ENCODE measurements at places on chromosomes 7 and 10. TPM values are rescaled to one million over a fixed set of nuclear protein-coding genes. Genes with fewer than 3 reads are reported as not detected.

GRCh38 chr7:15851201-15851600, 164.7 kb upstream of the MEOX2 start:
- DNase-seq, result no peak

DNA sequence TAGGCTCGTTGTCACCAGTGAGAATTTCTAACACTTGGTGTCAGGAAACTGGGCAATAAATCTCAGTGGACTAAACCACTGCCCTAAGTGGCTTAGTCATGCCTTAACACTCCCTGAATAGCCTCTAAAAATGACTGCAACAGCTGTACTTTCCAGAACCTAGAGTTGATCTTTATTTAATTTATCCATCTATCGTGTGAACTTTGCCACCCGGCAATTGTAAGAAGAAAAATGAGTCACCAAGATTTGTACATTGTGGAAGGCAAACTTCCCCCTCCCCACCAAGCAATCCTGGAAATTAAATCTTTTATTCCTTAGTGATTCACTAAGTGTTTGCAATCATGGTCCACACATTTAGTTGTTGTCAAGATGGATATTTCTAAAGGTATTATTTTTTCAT, 47.1 kb downstream of the NXPH1 start:
- no peak for DNase-seq

GRCh38 chr10:30742471-30742870, 112.9 kb upstream of the LYZL2 start:
- DNase-seq, result no peak

- no peak for DNase-seq
These were observed 92.0 kb downstream of the ADK start for GRCh38 chr10:74243067-74243466.

THSD7A gene
- total RNA-seq, result 1.7 TPM

All from GM23338 (cell line).